ENCODE measurements at places on chromosomes 12 and 14.

- no peak for DNase-seq
Observed at GRCh38 chr12:26124446-26125399, at the start of gene BHLHE41. BHLHE41 (minus strand) TSS chr12:26125037; CDS start chr12:26124779, 258 bp downstream.

DNA sequence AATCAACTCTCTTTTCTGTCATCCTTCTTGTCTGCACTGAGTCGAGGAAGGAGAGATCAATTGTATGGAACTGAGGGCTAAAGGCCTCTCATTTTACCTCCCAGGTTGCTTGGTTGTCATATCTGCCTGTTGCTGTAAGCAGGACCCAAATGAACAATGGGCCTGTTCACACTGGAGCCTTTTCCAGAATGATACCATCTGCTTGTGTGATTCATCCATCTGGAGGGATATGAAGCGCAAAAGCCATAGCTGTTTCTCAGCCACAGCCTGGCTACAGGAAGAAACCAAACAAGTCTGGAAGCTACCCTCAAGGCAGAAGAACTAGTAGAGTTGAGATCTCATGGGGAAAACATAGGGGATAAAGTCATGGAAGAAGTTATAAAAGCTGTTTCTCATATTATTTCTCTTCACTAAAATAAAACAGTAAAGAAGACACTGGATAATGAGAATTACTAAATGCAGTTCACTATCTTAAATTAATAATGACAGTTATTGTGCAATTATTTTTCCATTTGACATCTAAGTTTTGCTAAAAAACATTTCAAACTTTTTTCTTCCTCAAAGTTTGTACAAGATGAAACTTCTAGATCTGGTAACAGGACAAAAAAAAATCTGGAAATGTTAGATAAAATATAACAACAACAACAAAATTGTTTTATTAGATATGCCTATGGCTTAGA, 106.3 kb downstream of the SPTSSA start:
- no peak for DNase-seq

- DNase-seq, result no peak
Observed at GRCh38 chr12:124570810-124571209, 3.4 kb upstream of the NCOR2 start.

DNA sequence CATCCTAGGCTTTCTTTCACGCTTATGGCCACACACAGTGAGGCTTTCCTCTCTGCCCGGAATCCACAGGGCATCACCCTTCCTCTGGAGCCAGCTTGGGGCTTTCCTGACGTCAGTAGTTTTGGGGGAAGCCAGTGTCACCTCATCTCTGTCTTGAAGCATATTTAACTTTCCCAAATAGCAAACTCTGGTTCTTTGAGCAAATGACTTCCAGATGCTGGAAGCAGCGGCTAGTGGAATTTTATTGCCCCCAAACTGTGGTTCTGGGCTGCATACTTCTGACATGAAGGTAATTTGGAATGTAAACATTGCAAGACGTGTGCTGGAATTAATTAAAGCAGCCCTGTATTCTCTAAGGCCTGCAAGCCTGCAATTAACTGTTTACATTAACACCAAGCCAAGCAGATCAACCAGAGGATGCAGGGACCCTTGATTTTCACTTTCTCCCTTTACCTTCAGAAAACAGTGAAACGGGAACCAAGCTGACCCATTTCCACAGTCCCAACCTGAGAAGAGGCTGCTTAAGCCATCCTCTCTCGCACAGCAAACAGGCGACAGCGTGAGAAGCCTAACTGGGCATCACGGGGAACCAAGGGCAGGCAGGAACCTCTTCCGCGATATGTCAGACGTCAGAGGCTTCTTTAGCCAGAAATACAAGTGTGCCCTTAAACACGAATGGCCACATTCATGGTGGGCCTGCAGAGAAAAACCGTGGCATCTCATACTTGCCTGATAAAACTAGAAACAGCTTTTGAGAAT, 258.4 kb downstream of the CACNA1C start:
- no peak for DNase-seq

DNA sequence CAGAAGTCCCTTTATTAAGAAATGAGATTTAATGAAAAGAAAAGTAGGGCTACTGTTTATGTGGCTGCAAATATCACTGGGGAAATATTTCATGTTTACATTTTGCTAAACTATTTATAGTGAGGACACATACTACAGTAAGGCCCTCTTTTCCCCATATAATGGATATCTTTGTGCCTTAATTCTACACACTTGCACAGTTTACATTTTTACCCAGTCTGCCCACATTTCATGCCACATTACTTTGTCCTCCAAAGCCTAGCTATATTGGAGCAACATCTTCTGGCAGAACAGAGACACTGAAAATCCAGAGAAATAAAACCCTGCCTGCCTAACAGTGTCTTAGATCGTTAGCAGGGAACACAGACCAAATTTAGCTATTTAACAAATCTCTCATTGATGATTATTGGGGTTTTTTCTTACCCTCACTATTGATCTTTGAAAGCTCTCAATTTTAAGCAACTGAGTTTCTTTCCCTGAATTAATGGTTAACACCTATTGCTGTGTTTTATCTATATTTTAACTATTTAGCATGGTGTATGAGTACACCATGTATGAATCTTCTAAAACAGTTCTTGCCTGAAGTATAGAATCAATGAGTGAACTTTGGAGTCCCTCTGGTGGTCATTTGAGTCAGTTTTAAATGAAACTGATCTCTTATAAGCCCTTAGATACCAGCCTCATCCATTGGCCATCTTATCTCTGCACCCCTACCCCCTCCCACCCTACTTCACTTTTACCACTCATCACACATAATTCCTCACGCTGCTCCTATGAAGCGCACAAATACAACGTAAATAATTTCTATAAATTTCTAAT, 170.2 kb downstream of the BCAT1 start:
- no peak for DNase-seq

DNA sequence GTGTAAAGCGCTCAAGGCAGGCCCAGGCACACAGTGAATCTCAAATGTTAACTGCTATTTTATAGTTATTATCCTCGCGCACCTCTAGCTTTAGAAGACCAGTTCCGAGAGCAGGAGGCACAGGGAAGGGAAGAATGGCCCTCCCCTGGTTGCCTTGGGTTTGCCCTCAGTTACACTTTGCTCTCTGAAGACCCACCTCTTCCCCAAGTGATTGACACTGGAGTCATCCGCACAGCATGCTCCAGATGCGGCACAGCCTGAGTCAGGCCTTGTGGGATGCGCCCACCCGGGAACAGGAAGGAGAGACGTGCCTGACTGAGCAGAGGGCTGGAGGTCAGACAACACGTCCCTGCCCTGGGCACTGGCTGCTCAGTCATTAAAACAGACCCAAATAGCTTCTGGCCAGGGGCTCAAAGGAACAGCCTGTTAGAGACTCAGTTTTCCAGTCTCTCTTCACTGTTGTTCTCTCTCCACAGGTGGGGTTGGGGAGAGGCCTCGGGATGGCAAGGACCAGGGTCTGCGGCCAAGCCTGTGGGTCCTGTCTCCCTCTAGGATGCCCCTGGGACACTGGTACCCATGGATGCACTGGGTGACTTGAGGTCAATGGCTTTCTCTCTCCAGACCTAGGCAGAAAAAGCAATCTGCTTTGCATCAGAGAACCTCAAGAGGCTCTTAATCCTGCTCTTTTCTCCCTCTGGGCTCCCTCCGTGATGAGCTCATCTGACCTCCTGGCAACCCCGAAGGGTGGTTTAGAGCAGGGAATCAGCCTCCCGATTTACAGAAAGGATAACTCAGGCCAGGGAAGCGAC, 13.6 kb upstream of the MLXIP start:
- DNase-seq, result no peak

- no peak for DNase-seq
Observed at GRCh38 chr12:3913278-3913677, 40.1 kb upstream of the PARP11 start.

DNA sequence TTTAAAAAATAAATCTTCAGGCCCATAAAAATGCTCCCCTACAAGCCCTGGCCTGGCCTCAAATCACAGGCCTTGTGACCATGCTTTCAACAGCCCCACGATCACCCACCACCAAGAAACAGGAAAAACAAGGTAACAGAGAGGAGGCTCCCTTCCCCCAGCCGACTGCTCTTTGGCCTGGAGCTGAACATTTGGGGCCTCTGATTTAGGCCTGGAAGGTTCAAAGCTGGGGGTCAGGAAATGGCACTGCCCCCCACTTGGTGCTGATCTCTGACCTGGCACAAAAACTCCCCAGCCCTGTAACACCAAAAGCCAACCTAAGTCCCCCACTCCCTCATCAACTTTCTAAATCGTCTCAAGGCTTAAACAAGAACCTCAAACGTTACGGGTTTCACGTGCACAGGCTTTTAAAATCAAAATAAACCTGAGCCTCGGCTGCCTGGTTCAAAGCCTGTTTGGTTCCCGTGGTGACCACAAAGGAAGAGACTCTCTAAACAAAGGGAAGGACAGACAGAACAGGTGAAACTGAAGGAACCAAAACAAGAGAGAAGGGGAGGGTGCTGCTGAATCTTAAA, 9.0 kb downstream of the ACTN1 start:
- no peak for DNase-seq

GRCh38 chr14:24339284-24340151, at the start of gene RIPK3:
RIPK3 (minus strand) TSS chr14:24339991; CDS start chr14:24339826, 165 bp downstream.
- DNase-seq, result peak; percentile 51

DNA sequence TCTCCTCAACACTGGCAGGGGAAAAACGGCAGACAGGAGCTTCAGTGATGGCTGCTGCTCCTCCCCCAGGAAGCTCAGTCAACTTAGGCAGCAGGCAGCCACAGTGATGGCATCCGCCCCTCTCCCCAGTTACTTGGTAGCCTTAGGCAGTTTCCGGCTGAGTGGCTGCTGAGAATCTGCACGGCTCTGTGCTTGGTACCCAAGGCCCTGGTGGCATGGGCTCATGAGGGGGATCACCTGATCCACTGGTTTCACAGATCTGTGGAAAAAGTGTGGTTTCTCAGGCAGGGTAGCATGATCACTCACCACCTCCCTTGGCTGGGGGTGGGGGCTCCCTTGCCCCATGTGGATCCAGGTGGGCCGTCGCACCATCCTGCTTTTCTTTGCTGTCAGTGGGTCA, 244.6 kb upstream of the MDGA2 start:
- no peak for DNase-seq
